Mesothelial cell of epicardium (in vitro differentiated cells): ENCODE measurements at places on chromosomes 16 and 17. TPM values are rescaled to one million over a fixed set of nuclear protein-coding genes. Genes with fewer than 3 reads are reported as not detected.

DNA sequence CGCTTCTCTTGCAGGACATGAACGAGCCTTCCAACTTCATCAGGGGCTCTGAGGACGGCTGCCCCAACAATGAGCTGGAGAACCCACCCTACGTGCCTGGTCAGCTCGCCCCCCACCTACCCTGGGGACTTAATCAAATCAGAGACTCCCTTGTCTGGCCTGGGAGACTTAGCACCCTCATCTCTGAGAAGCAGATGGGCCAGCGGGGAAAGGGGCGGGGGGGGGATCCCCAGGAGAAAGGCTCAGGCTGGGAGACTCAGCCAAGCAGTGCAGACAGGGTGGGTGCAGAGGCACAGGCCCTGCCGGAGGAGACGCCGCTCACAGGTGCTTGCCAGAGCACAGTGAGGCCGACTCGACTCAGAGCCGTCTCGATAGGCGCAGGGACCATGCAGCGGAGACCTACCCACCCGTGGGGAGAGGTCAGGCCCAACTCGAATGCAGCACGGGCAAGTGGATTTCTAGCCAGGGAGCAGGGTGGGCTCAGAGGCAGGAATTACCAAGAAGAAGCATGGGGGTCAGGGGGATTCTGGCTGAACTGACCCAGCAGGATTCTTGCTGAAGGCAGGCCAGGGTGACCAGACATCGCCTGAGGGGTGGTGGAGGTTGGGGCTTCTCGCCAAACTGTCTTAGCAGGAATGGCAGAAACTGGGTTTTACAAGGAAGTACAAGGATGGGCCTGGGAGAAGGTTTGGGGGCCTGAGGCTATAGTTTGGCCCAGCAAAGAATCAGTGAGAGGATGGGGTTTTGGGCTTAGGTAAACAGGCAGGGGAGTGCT lies 9.7 kb downstream of the GAA start:
- no peaks in the 10 kb centered on the region for H3K27me3 ChIP-seq
- H3K4me1 ChIP-seq = peaks cover 5% of the 10 kb centered on the region
- peaks cover 19% of the 10 kb centered on the region for H3K36me3 ChIP-seq

DNA sequence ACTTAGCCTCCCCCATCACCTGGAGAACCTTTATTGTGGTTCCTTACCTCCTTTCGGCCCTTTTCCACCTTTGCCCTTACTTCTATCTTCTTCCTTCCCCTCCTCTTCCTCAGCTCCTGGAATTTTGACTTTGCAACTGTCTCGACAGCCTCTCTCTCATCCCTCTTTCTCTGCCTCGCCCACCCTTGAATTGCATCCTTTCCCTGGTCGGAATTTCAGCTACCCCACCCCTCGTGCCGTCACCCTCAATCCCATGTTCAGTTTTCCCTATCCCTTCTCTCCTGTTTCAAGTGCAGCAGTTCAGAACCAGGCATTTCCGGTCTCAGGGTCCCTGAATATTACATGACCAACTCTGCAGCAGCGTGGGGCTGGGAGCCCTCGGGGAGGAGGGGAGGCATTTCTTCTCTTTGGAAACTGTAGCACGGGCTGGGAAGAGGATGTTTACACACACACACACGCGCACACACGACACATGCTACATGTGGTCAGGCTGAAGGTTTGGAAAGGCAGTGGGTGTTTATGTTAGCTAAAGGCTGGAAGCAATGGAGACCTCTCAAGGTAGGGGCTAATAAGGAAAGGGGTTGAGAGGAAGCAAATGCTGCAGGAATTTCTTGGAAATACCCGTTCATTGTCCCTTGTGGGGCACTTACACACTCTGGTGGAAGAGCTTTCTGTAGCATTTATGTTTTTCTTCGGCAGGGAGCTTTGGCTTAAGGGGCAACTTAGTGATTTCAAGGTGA lies 971 bp downstream of the MINK1 start:
- H3K27ac ChIP-seq = peak overlapping the region; percentile 93
- DNase-seq = no peak
- peaks cover 32% of the 10 kb centered on the region for H3K4me1 ChIP-seq

DNA sequence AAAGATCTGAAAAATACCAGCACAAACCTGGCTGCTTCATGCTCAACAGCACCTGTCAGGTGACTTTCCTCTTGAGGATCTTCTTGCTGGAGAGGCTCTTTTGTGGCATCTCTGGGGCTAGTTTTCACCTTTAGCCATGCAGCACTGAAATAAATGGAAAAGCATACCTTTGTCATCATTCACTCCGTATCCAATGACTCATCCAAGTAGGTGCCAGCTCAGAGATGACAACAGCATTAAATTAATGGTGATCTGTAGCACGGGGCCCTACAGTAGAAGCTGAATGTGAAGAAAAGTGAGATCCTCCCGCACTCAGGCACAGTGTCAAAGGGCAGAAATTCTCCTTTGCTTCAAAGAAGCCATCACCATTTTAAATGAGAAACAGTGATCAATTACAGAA lies 32.2 kb downstream of the KIAA0753 start:
- no peaks in the 10 kb centered on the region for H3K4me1 ChIP-seq
- no peaks in the 10 kb centered on the region for H3K27me3 ChIP-seq
- H3K4me3 ChIP-seq = no peak overlapping the region

DNA sequence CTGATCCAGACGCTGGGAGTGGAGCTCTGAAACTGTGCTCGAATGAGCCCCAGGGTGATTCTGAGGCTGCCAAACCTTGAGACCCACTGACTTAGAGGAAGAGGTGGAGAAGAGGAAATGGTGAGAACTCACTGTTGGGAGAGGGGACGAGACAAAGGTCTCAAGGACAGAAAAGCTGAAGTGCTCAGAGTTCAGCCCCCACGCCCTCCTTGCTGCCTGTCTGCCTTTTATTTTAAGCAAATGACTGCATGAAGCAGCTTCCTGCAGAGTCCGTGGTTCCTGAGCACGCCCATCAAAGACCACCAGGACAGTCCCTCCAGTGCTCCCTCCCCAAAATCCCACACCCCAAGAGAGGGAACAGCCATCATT lies 20.4 kb downstream of the COTL1 start:
- H3K36me3 ChIP-seq = peaks cover 9% of the 10 kb centered on the region
- H3K27me3 ChIP-seq = no peaks in the 10 kb centered on the region
- H3K27ac ChIP-seq = peak overlapping the region; percentile 81

DNA sequence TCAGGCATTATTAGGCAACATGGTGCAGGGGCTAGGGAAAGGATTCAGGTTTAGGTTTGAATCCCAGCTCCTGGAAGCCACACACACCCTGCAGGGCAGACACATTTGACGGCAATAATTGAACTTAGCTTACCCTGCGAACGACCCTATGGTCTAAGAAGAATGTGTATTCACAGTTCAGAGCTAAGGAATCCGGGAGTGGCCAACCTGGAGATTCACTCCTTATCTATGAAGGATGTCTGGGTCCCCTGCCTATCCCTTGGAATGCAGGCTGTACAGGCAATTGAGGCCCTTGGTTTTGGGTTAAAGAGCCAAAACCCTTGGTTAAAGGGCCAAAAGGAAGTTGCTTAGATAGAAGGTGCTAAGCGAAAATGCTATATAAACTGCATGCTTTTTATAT lies 2.9 kb upstream of the SYT17 start:
- H3K27ac ChIP-seq = peak overlapping the region; percentile 85
- no peak overlapping the region for H3K4me3 ChIP-seq
- peaks cover 15% of the 10 kb centered on the region for H3K4me1 ChIP-seq
- no peaks in the 10 kb centered on the region for H3K36me3 ChIP-seq

DNA sequence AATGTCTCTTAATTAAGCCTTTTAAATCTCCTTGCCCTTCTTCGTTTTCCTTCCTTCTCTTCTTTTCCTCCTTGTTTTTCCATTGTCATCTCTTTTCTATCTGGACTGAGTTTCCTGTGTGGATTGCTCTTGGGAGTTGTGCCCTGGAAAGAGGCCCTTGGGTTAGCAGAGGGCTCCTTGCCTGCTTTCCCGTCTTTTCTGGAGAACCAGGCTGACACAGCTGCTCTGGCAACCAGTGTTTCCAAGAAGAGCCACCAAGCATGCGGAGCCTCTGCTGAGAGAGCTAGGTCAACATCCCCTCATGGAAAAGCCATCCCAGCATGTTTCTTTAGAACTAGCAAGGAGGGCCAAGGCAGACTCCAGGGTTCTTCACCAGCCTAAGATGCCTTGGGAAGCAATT lies 75.4 kb downstream of the HLF start:
- peaks cover 13% of the 10 kb centered on the region for H3K4me1 ChIP-seq
- H3K27me3 ChIP-seq = peaks cover 3% of the 10 kb centered on the region
- no peak overlapping the region for H3K27ac ChIP-seq
- H3K4me3 ChIP-seq = no peak overlapping the region
- no peak for DNase-seq

DNA sequence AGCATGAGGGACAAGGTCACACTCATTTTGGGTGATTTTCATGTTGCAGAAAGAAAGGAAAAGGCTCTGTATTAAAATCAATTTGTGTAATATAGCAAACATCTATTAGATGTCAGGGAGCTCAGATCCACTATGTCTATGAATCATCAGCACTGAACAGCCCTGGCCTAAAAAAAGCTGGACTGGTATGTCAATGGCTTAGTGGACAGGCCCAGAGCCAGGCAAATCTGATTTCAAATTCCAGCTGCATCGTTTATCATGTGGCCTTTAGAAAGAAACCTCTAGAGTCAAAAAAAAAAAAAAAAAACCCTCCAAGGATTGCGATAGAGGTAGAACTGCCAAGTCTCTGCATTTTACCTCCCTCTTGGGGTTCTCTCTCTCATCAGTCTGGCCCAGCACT lies 5.4 kb downstream of the GAS7 start:
- peaks cover 3% of the 10 kb centered on the region for H3K27me3 ChIP-seq
- peak overlapping the region; percentile 70 for H3K27ac ChIP-seq
- peaks cover 20% of the 10 kb centered on the region for H3K36me3 ChIP-seq
- DNase-seq = no peak

DNA sequence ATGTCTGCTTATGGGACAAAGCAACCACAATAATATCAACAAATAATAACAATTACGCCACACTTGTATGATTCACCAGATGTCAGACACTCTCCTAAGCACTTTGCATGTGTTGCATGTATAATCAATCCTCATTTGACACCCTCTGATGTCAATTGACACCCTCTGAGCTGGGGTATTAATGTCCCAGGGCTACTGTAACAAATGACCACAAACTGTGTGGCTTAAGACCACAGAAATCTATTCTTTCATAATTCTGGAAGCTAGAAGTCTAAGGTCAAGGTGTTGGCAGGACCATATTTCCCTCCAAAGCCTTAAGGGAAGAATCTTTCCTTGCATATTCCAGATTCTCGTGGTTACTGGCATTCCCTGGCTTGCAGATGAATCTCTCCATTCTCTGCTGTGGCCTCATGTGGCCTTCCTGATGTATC lies 112.7 kb downstream of the NPIPB5 start:
- H3K27me3 ChIP-seq = peaks cover 16% of the 10 kb centered on the region
- no peaks in the 10 kb centered on the region for H3K36me3 ChIP-seq
- no peak overlapping the region for H3K27ac ChIP-seq
- no peaks in the 10 kb centered on the region for H3K4me1 ChIP-seq
- no peak for DNase-seq

DNA sequence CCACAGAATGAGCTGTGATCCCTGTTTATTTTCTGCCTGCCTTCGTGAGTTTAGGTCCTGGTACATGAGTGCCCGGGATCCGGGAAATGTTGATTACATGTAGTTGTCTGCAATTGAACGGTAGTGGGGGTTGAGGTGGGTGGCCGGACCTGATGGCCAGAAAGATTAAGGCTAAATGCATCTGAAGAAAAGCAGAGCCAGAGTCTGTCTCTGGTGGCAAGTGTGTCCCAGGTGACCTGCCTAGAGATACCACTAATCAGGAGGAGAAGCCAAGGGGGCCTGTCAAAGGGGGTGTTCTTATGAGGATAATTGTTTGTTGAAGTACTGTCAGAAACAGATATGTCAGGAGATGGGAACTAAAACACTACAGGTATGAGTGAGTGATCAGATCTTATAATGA lies 154.0 kb upstream of the ASIC2 start:
- peaks cover 6% of the 10 kb centered on the region for H3K36me3 ChIP-seq
- H3K4me3 ChIP-seq = no peak overlapping the region
- H3K27me3 ChIP-seq = no peaks in the 10 kb centered on the region
- H3K27ac ChIP-seq = no peak overlapping the region

GRCh38 chr17:49285716-49286115 lies 55.1 kb upstream of the PHOSPHO1 start:
- no peak overlapping the region for H3K27ac ChIP-seq
- no peaks in the 10 kb centered on the region for H3K4me1 ChIP-seq
- H3K36me3 ChIP-seq = no peaks in the 10 kb centered on the region
- H3K27me3 ChIP-seq = no peaks in the 10 kb centered on the region
- no peak overlapping the region for H3K4me3 ChIP-seq

GRCh38 chr16:57167538-57167937 lies 18.3 kb downstream of the PSME3IP1 start:
- H3K27me3 ChIP-seq = no peaks in the 10 kb centered on the region
- H3K4me3 ChIP-seq = no peak overlapping the region
- no peak overlapping the region for H3K27ac ChIP-seq
- no peak for DNase-seq
- H3K36me3 ChIP-seq = peaks cover 40% of the 10 kb centered on the region
- H3K4me1 ChIP-seq = peaks cover 2% of the 10 kb centered on the region

DNA sequence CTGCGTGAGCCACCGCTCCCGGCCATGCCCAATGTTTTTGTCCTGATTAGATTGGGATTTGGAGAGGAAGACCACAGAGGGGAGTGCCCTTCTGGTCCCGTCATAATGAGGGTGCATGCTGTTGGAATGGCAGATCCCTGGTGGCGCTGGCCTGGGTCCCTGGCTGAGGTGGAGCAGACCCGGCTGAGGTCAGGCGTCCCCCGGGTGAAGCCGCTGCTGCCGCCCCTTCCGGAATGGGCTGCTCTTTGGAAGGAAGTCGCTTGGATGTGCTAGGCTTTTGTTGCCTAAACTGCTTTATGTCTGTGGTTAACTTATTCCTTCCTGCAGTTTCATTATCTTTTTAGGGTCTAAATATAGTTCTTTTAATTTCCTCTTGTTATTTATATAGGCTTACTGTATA lies 120.3 kb upstream of the CHMP6 start:
- H3K4me3 ChIP-seq = no peak overlapping the region
- no peak for DNase-seq
- no peak overlapping the region for H3K27ac ChIP-seq
- H3K4me1 ChIP-seq = peaks cover 21% of the 10 kb centered on the region

DNA sequence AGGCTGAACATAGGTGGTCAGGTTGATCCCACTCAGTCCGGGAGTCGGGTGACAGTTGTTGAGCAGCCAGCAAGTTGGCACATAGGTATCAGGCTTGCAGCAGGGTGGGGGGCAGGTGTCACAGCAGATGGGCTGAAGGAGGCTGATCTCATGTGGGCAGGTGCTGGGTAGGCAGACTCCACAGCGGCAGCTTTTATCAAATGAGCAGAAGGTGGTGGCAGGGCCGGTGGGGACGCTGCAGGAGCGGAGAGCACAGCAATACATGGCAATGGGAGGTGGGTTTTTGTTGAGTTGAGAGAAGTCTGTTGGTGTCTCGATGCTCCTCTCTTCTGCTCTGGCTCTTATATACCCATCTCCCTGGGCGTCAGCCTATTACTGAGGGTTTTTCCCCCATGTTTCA lies at the start of gene KRTAP3-1:
KRTAP3-1 (minus strand) TSS at position 318 of the 400 bp plus-strand sequence; CDS start at position 264, 54 bp downstream.
- peak within 1 kb of the TSS; percentile 84 for H3K27ac ChIP-seq
- no peak for DNase-seq
- no peaks in the 10 kb centered on the region for H3K27me3 ChIP-seq
- peaks cover 36% of the 10 kb centered on the region for H3K4me1 ChIP-seq
- H3K36me3 ChIP-seq = no peaks in the 10 kb centered on the region

- no peak for DNase-seq
- H3K27me3 ChIP-seq = no peaks in the 10 kb centered on the region
- no peak overlapping the region for H3K4me3 ChIP-seq
- no peaks in the 10 kb centered on the region for H3K4me1 ChIP-seq
- H3K36me3 ChIP-seq = peaks cover 26% of the 10 kb centered on the region
- no peak overlapping the region for H3K27ac ChIP-seq
Measured at GRCh38 chr16:53282975-53283946, 151.0 kb upstream of the RBL2 start.

ENDOV gene
- 37.8 to 43.0 TPM (median 38.0 TPM) in 3 replicates for total RNA-seq

CTF1 gene
- total RNA-seq = 9.1 to 11.5 TPM (median 10.3 TPM) in 3 replicates

ITGB3 gene
- total RNA-seq = 1.0 to 1.5 TPM (median 1.1 TPM) in 3 replicates

KRT39 gene
- not detected in 3 replicates for total RNA-seq

RMI2 gene
- 18.6 to 22.4 TPM (median 19.1 TPM) in 3 replicates for total RNA-seq

NOD2 gene
- total RNA-seq = 0.52 to 0.63 TPM (median 0.58 TPM) in 3 replicates

NHERF1 gene
- 34.4 to 36.2 TPM (median 34.8 TPM) in 3 replicates for total RNA-seq

TMUB2 gene
- total RNA-seq = 35.7 to 39.0 TPM (median 37.0 TPM) in 3 replicates
